ENCODE measurements at places on chromosomes 3 and 15.

GRCh38 chr15:92899601-92899947 lies 550 bp upstream of the CHD2 start:
- DNase-seq = no peak

DNA sequence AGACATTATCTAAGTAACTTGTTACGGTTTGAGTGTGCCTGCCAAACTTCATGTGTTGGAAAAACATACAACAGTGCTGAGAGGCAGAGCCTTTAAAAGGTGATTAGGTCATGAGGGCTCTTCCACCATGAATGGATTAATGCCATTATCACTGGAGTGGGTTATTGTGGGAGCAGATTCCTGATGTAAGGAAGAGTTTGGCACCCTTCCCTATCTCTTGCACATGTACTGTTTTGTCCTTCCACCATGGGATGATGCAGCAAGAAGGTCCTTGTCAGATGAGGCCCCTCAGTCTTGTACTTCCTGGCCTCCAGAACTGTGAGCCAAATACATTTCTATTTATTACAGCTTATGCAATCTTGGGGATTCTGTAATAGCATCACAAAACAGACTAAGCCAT lies 413.9 kb downstream of the EPHA3 start:
- no peak for DNase-seq

- DNase-seq = no peak
Observed at GRCh38 chr3:187783098-187783497, 37.8 kb upstream of the BCL6 start.

GRCh38 chr3:114213627-114214541 lies 23.5 kb downstream of the ZNF80 start:
- peak; percentile 71 for DNase-seq

DNA sequence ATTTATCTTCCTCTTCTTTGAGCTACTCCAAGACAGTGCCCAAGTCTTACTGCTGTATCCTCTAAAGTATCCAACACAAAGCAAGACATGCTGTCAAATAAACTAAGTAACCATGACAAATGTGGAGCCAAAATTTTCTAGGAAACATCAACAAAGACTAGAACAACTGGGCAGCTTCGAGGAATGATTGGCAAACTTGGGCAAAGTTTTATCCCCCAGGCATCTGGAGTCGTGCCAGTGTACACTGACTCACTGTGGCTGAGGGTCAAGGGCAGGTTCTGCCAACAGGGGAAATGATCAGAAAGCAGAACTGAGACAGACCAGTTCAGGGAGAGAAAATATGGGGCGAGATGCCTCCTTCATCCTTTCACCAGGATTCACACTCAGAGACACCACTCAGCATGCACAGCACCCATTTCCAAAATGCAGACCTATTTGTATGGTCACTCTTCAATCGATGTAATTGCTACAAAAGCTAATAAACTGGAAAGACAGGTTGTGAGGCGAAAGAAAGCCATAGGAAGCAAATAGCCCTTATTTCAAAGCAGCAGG lies 65.8 kb downstream of the MB21D2 start:
- DNase-seq = no peak

- peak; percentile 71 for DNase-seq
Observed at GRCh38 chr15:99424978-99425656, 140.7 kb upstream of the MEF2A start.

GRCh38 chr3:186365202-186365974 lies 3.4 kb upstream of the DGKG start:
- DNase-seq = no peak

DNA sequence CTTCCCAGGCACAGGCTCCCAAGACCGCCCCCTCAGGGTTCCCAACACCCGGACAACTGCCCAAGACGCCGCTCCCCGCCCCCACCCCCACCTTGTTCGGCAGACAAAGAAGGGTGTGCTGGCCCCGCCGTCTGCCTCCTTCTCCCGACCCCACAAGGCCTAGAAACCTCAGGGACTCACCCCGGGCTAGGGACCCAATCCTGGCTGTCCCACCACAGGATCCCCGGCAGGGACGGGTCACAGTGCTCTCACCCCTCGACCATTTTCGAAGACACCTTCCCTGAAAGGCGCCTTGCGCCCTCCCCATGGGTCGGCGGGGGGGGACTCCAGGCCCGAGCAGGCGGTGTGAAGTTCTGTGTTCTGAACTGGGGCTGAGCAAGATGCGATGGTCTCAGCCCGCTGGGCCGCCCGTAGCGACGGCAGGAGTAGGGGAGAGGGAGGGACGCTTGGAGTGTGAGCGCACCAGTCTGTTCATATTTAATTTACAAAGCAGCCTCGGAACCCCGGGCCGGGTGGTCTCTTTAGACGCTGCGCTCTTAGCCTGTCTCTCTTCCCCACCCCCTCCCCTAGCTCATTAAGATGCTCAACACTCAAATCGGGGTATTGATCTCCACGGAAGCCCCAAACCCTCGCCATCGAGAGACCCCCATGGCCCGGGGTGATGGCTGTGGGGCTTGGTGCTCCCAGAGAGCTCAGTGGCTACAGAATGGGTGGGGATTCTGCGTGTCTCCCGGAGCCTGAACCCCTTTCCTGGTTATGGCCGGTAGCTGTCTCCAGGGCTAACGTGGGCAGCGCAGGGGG lies 1.4 kb upstream of the ISLR2 start:
- no peak for DNase-seq

DNA sequence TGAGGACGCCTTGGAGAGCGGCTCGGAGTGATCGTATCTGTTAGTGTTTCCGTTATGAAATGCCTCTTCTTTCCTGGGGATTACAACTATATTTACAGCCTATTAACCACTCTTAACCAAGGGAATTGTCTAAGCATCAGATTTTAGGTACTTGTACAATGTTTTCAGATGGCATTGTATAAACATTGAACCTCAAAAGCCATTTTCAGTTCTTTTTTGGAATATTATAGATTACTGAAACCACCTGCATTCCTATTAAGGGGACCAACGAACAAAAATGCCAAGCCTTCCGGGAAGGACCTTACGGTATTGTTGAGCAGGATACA lies 1.1 kb downstream of the NEO1 start:
- DNase-seq = no peak

DNA sequence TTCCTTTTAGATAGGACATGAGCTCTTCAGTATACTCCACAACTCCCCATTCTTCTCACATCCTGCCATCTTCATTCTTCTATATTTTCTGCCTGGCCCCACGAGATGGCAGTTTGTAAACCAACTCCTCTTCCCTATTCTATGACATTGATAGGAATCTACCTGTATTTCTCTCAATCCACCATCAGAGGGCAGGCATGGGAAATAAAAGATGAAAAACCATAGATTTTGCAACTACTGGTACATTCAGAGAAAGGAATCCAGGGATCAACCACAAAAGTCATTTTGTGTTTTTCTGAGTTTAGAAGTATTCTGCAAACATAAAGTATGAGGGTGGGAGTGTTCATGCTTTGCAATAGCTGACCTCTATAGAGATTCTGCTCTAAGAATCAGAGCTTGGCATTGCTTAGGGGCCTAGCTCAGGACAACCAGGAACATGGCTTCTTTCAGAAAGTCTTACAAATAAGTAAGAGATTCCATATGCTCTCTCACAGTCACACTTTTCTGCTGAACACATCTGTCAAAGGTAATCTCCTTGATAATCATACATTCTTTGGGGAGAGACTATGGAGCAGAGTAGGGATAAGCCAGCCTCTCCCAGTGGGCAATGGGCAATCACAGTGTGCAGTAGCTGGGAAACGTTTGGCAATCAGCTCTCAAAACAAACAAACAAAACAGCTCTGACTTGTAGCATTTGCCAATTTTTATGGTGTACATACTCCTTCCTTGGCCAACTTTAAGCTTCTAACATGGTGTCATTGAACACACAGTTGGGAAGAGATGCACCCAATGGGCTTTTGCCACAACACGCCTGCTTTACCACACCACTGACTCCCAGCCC lies 43.1 kb upstream of the SLC25A36 start:
- no peak for DNase-seq

- no peak for DNase-seq
Observed at GRCh38 chr15:95869920-95870319, 460.6 kb upstream of the NR2F2 start.

GRCh38 chr15:47523681-47524475 lies 193.4 kb upstream of the SEMA6D start:
- DNase-seq = no peak

- DNase-seq = no peak
Observed at GRCh38 chr3:31695280-31696008, 162.7 kb downstream of the STT3B start.

DNA sequence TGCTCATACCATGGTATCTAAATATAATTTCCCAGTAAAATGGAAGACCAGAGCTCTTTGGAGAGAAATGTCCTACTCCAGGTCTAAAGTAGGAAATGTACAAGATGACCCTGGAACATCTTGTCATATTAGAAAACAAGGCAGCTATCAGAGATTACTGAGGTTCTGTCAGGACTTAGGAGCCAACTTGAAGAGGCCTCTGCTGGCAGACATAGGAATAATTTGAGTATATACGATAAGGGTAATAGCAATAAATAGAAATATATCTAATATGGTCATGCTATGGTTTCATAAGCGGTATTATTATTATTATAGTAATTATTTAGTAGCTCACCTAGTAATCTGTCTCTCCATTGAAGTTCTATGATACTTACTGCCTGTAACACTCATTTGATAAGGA lies 224.2 kb downstream of the SOX2 start:
- DNase-seq = no peak

- no peak for DNase-seq
Observed at GRCh38 chr3:151552589-151552988, 91.7 kb upstream of the IGSF10 start.

DNA sequence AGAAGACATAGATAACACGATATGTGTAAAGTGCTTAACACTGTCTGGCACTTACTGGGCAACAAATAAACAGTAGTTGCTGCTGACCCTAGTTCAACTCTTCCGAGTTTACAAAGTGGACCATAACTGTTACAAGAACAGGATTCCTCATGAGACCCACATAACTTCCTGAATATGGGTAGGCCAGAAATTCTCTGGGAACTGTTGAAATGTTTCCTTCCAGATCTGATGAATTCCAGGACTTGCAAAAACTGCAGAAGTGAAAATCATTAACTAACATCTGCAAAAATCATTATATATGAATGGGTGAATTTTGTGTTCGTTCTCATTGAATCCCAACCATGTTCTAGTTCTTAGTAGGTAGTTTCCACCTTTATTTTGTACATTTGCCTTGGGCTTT lies 181.7 kb upstream of the MME start:
- no peak for DNase-seq

GRCh38 chr3:23202203-23202920 lies 765 bp upstream of the UBE2E2 start:
- DNase-seq = peak; percentile 62

DNA sequence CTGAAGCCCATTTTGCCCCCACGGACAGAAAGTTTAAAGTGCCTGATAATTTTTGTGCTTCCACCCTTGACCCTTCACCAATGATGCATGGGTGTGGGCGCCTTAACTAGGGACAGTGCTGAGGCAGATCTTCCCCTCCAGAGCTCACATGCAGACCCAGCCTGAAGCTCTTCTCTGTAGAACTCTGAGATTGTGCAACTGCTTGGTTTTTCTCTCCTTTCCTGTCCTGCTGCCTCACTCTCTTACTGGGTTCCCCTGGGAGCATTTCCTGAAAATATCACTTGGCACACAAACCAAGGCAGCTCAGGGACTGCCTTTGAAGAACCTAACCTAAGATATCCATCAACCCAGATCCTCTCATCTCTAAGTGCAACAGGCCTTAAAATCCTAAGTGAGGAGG lies 220.3 kb upstream of the STT3B start:
- DNase-seq = no peak

DNA sequence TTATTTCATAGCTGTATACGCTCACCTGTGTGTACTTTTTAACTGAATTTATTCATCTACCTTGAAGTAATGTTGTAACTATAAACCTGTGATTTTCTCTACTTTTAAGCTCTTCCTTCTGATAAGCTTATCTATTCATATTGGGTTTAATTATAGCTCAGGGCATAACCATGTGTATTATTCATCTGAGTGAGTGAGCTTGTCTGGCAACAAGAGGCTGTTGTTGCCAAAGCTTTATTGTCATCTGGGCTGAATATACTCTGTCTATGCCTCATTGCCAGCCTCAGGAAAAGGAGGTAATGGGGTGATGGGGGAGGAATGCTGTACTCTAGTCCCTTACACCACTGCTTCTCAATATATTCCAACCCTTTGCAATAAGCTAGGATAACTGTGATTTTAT lies 292.4 kb downstream of the UBE2E2 start:
- DNase-seq = no peak

DNA sequence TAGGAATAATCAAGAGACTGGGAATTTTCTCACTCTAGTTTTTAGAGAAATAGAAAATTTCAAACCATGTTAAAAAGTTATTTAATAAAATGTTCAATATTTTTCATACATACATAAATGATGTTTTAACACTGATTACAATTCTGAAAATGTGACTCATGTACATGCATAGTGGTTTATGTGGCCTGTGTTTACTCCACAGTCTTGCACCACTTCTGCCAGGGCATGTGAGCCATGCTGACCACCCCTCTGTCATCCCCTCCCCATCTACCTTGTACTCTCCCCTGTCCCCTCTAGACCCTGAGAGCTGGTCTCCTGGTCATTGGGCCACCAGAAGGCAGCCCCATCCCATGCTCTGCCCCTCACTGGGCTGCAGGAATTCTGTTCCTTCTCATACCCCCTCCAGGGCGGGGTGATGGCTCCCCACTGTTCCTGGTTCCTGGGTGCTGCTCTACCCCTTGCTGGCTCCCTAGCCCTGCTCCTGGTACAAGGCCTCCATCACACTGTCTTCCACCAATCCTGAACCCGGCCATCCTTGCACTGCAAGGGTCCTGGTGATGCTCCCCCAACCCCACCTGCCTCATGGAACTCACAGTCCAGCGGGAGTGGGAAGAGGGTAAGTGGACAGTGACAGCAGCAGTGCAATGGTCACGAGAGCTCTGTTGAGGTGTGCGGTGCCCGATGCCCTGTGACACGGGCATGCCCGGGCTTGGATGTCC lies 24.2 kb upstream of the SLC41A3 start:
- peak; percentile 7 for DNase-seq

Data from stimulated activated naive CD8-positive, alpha-beta T cell treated with anti-CD3 and anti-CD28 coated beads, Interleukin-15, amount 100 ng/mL, for 72 hours (primary cell).